ENCODE measurements at places on chromosomes 11 and 22. TPM values are rescaled to one million over a fixed set of nuclear protein-coding genes. Genes with fewer than 3 reads are reported as not detected.

GRCh38 chr22:35229865-35230264 lies 27.4 kb upstream of the HMGXB4 start:
- H3K27me3 ChIP-seq = peaks cover 7% of the 10 kb centered on the region
- H3K36me3 ChIP-seq = no peaks in the 10 kb centered on the region
- no peak overlapping the region for H3K4me3 ChIP-seq
- no peak overlapping the region for H3K27ac ChIP-seq
- DNase-seq = no peak

GRCh38 chr11:57758174-57758573 lies 3.4 kb upstream of the CTNND1 start:
- H3K4me3 ChIP-seq = no peak overlapping the region
- H3K27me3 ChIP-seq = no peaks in the 10 kb centered on the region
- peaks cover 4% of the 10 kb centered on the region for H3K36me3 ChIP-seq

DNA sequence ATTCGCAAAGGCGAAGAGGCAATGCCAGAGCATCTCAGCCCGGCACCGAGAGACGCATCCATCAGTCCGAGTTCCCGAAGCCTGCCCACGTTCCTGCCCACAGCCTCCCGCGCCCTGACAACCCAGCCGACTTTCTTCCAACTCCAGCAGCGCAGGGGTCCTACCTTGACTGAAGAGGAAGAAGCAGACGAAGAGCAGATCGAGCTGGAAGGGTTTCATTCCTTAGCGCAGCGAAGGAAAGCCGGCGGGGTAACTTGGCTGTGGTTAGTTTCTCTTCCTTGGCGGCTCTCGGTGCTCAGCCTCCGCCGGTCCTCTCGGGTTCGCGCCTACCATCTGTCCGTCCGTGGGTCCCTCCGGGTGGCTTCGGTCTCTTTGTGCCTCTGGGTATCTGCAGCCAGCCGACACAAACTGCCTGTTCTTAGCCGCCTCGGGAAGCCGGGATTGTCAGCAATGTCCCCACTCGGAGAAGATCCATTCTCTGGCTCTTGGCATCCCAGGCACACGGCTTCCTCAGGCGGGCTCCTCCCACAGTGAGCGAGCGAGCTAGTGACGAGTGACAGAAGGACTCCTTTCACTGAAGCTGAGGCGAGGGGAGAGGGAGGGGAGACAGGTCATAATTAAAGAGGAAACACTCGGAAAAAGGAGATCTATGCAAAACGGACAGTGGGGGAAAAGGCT lies at the start of gene KIRREL3:
TSS of gene KIRREL3 (minus strand) at position 480 of the 678 bp plus-strand sequence.
- no peak within 1 kb of the TSS for H3K4me3 ChIP-seq
- H3K27me3 ChIP-seq = peaks cover 38% of the 10 kb centered on the region
- no peak for DNase-seq
- H3K4me1 ChIP-seq = no peaks in the 10 kb centered on the region
- H3K27ac ChIP-seq = no peak within 1 kb of the TSS

DNA sequence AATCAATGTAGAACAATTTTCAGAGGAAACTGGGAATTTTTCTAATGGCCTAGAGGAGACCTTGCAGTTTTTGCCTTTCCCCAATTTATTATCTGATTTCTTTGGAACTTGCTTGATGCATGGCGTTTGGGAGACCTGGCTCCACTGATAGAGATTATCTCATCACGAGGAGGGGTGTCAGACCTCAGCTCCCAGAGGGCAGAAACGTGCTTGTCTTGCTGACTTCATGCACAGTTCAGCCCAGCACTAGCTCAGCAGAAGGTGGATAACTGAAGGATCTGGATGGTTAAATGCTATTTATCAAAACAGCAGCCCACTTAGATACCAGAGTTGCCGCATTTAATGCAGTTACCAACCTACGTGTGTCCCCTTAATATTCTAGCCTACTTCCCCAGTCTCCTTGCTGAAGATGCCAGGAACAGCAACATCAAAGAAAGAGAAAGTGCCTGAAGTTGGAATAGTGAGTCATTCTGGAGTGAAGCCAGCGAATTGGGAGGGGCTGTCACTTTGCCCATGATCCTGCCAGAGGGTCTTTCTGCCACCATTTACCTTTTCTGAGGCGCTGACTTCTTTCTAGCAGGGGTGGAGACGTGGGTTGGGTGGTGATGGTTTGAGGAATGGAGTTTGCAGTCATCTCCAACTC lies 133.5 kb upstream of the CADM1 start:
- no peaks in the 10 kb centered on the region for H3K27me3 ChIP-seq
- no peak overlapping the region for H3K27ac ChIP-seq
- no peaks in the 10 kb centered on the region for H3K4me1 ChIP-seq
- no peak for DNase-seq
- H3K4me3 ChIP-seq = no peak overlapping the region
- no peaks in the 10 kb centered on the region for H3K36me3 ChIP-seq

DNA sequence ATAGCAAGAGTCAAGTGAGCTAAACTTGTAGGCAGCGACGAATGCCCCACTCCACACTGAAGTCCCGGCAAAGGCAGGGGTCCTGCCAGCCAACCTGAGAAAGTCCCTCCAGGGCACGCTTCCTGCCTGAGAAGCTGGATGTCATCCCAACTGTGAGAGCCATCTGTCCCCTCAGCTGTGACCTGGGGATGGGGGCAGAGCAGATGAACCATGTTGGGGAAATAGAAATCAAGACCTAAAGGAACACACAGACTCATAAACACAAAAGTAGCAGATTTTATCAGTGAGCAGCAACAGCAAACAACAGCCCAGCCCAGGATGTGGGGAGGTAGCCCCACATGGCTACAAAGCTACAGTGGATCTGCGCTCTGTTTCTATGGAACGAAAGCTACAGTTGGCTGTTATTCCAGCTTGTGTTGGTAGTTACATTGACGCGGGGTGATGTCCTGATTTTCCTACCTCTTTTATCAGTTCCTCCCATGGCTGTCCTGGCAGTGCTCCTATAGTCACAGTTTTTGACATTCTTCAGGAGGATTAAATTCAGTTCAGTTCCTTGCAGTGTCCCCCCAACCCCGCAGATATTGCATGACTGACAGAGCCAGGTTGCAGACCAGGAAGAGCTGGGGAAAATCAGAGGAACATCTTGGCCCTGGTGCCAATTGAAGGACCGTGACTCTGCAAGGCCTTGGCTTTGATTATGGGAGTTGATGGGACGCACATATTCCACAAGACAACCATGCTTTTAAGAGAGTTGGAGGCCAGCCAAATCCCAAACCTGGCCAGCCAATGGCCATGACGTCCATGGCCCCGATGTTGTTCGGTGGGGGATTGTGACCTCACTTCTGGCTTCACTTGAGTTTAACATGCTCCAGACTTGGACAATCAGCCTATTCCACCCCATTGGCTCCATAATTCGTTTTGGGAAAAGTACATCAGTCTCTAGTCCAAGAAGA lies 14.6 kb downstream of the MRGPRD start:
- no peaks in the 10 kb centered on the region for H3K27me3 ChIP-seq
- H3K4me3 ChIP-seq = no peak overlapping the region
- peaks cover 2% of the 10 kb centered on the region for H3K36me3 ChIP-seq
- DNase-seq = no peak
- no peak overlapping the region for H3K27ac ChIP-seq

- H3K4me3 ChIP-seq = no peak overlapping the region
- peaks cover 2% of the 10 kb centered on the region for H3K27me3 ChIP-seq
- H3K4me1 ChIP-seq = no peaks in the 10 kb centered on the region
- no peak for DNase-seq
- H3K36me3 ChIP-seq = no peaks in the 10 kb centered on the region
Observed at GRCh38 chr11:19827399-19828135, 114.9 kb downstream of the NAV2 start.

DNA sequence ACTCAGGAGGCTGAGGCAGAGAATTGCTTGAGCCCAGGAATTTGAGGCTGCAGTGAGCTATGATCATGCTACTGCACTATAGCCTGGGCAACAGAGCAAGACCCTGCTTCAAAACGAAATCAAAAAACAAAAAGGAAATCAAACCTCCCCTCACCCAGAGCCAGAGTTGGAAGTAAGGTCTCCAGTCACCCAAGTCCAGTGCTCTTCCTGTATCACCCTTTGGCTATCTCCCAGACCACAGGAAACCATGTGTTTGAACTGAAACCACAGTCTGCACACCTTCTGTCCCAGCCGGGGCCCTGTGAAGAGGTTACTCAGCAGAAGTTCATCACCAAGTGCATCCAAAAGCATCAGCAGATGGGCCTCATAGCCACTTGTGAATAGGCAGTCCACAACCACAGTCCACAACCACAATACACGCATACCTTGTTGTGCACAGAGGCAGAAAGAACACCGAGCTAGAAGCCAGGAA lies 4.6 kb downstream of the MYH9 start:
- peak; percentile 83 for DNase-seq
- H3K27me3 ChIP-seq = no peaks in the 10 kb centered on the region
- H3K27ac ChIP-seq = peak overlapping the region; percentile 87
- H3K4me3 ChIP-seq = peak overlapping the region; percentile 68

- H3K4me1 ChIP-seq = peaks cover 59% of the 10 kb centered on the region
- H3K4me3 ChIP-seq = peak overlapping the region; percentile 94
- no peak for DNase-seq
Observed at GRCh38 chr22:40179526-40179925, 1.8 kb downstream of the TNRC6B start.

DNA sequence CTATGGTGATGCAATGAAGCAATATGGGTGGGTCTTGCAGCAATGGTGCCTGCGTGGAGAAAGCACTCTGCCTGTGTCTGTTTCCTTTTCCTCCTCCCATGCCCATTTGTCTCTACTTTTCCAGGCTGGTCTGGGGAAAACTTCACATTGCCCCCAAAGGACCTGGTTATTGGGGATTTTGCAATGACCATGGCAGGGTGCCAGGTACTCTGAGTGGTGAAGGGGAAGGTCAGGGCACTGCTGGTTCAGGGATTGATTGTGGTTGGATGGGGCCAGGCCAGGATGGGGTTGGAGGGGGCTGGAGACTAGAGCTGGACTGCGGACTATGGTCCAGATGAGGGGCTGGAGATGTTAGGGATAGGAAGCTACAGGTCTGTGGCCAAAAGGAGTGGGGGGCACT lies 92.1 kb downstream of the INSC start:
- H3K4me1 ChIP-seq = no peaks in the 10 kb centered on the region
- peaks cover 11% of the 10 kb centered on the region for H3K27me3 ChIP-seq
- no peak overlapping the region for H3K27ac ChIP-seq
- no peaks in the 10 kb centered on the region for H3K36me3 ChIP-seq

GRCh38 chr22:22884888-22885840 lies 2.5 kb upstream of the IGLL5 start:
- peaks cover 30% of the 10 kb centered on the region for H3K27me3 ChIP-seq
- peak; percentile 69 for DNase-seq
- peaks cover 19% of the 10 kb centered on the region for H3K4me1 ChIP-seq
- H3K36me3 ChIP-seq = no peaks in the 10 kb centered on the region
- no peak overlapping the region for H3K4me3 ChIP-seq

DNA sequence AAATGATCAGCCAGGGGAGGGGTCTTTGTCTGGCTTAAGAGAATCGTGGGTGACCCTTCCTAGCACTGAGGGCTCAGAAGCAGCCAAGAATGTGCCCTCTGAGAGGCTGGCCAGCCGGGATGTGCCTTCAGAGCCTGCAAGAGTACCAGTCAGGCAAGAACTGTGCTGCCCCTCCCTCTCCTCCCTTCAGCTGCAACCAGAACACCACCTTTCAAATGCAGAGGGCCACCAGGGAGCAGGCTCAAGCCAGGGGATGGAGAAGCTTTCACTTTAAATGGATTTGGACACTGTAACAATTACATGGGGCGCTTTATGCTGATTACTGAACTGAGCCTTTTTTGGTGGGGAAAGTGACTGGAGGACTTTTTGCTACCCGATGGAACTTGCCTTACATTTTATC lies 44.9 kb upstream of the TENM4 start:
- H3K4me1 ChIP-seq = no peaks in the 10 kb centered on the region
- no peaks in the 10 kb centered on the region for H3K36me3 ChIP-seq
- no peak overlapping the region for H3K27ac ChIP-seq
- DNase-seq = no peak
- no peak overlapping the region for H3K4me3 ChIP-seq

- peaks cover 97% of the 10 kb centered on the region for H3K4me1 ChIP-seq
- peaks cover 76% of the 10 kb centered on the region for H3K36me3 ChIP-seq
- peak overlapping the region; percentile 78 for H3K4me3 ChIP-seq
Observed at GRCh38 chr22:36369004-36369921, 18.5 kb downstream of the MYH9 start.

DNA sequence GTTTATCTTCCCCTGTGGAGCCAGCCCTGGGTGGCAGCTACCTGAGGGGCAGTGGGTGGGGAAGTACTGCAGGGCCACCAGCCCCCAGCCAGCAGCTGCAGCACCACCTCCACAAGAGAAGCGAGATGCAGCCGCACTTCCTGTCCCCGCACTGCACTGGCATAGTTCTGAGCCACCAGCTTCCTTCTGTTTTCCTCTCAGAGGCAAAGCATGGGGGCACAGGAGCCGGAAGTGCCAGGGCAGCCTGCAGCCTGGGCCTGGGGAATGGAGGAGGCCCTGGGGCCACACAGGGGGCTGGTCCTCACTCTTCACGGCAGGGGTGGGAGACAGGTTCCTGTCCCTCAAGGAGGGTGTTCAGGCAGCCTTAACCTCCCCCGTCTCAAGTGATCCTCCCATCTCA lies 11.9 kb upstream of the SH3BP1 start:
- H3K27me3 ChIP-seq = no peaks in the 10 kb centered on the region
- H3K4me3 ChIP-seq = peak overlapping the region; percentile 56
- peaks cover 32% of the 10 kb centered on the region for H3K36me3 ChIP-seq
- peaks cover 77% of the 10 kb centered on the region for H3K4me1 ChIP-seq
- H3K27ac ChIP-seq = peak overlapping the region; percentile 91

DNA sequence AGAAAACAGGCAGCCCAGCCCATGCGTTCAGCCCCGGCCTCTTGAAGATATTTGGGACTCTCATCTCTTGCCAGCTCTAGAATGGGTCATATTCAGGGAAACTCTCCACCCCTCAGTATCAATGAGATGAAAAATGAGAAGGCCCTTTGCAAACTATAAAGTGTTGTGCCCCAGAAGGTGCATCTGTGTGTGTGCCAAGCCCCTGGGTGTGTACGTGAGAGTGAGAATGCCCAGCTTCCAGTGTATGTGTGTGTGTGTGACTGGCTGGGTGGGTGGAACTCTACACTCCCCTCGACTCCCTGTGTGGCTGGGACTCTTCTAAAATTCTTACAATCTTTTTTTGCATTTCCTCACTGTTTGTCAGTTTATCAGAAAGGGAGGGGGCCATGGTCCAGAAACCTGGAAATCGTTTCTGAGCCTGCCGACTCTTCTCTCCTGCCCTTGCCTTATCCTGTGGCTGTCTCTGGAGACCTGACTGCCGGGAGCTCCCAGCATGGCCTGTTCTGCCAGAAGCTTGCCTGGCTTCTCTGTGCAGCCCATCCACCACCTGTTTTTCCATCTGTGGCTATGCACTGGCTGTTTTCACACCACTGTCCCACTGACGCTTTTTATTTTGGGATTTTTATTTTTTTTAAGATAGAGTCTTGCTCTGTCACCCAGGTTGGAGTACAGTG lies 1.2 kb downstream of the P2RY6 start:
- no peaks in the 10 kb centered on the region for H3K36me3 ChIP-seq
- H3K27me3 ChIP-seq = peaks cover 13% of the 10 kb centered on the region
- no peak overlapping the region for H3K27ac ChIP-seq
- no peak overlapping the region for H3K4me3 ChIP-seq

The ANAPC15 gene
- 62.9 TPM for total RNA-seq

The MTFP1 gene
- total RNA-seq = 67.4 TPM

The SLC29A2 gene
- 11.1 TPM for total RNA-seq

The NLRP6 gene
- total RNA-seq = 30.8 TPM

The KCNQ1OT1 gene
- total RNA-seq = 0.24 TPM

The FBLN1 gene
- not detected for total RNA-seq
